ENCODE measurements at places on chromosomes 2 and 18. TPM values are rescaled to one million over a fixed set of nuclear protein-coding genes. Genes with fewer than 3 reads are reported as not detected.

OR6B2 gene
- not detected for polyA plus RNA-seq

ITGB6 gene
- polyA plus RNA-seq = 0.28 TPM

GRHL1 gene
- 0.57 TPM for polyA plus RNA-seq

LBX2 gene
- 0.27 TPM for polyA plus RNA-seq

SLC9A2 gene
- polyA plus RNA-seq = 0.08 TPM

COPS8 gene
- 231 TPM for polyA plus RNA-seq

SLC4A3 gene
- 250 TPM for polyA plus RNA-seq

IL1A gene
- not detected for polyA plus RNA-seq

KIAA1328 gene
- 3.5 TPM for polyA plus RNA-seq

EML6 gene
- polyA plus RNA-seq = 0.91 TPM

CDH2 gene
- 62.5 TPM for polyA plus RNA-seq

CCDC74A gene
- polyA plus RNA-seq = 1.1 TPM

PLEK gene
- polyA plus RNA-seq = 1.5 TPM

MEP1B gene
- not detected for polyA plus RNA-seq

GAD1 gene
- polyA plus RNA-seq = 0.04 TPM

VRK2 gene
- 8.0 TPM for polyA plus RNA-seq

SERPINB4 gene
- 0.85 TPM for polyA plus RNA-seq

FOXD4L1 gene
- polyA plus RNA-seq = 0.08 TPM

FTCDNL1 gene
- polyA plus RNA-seq = 0.69 TPM

LRATD1 gene
- 0.46 TPM for polyA plus RNA-seq

SRD5A2 gene
- not detected for polyA plus RNA-seq

NHEJ1 gene
- 3.7 TPM for polyA plus RNA-seq

TMEFF2 gene
- 0.08 TPM for polyA plus RNA-seq

CGREF1 gene
- polyA plus RNA-seq = 0.99 TPM

IL1B gene
- polyA plus RNA-seq = 0.49 TPM

IL36A gene
- not detected for polyA plus RNA-seq

MYOM1 gene
- polyA plus RNA-seq = 112 TPM

TBR1 gene
- polyA plus RNA-seq = not detected

GPAT2 gene
- polyA plus RNA-seq = 2.1 TPM

UGT1A9 gene
- not detected for polyA plus RNA-seq

ANTXR1 gene
- polyA plus RNA-seq = 26.3 TPM

FIGN gene
- polyA plus RNA-seq = 6.2 TPM

LIMS3 gene
- 0.61 TPM for polyA plus RNA-seq

PJVK gene
- polyA plus RNA-seq = 0.58 TPM

CCL20 gene
- 1.1 TPM for polyA plus RNA-seq

TXNDC2 gene
- polyA plus RNA-seq = not detected

LOXHD1 gene
- polyA plus RNA-seq = 0.72 TPM

ANKRD30BL gene
- not detected for polyA plus RNA-seq

LRRC30 gene
- not detected for polyA plus RNA-seq

CNNM4 gene
- polyA plus RNA-seq = 12.7 TPM

AKAIN1 gene
- not detected for polyA plus RNA-seq

RAB12 gene
- 62.9 TPM for polyA plus RNA-seq

CHN1 gene
- polyA plus RNA-seq = 6.9 TPM

ACOXL gene
- not detected for polyA plus RNA-seq

AGXT gene
- not detected for polyA plus RNA-seq

BMPR2 gene
- polyA plus RNA-seq = 9.0 TPM

NEU4 gene
- polyA plus RNA-seq = 0.50 TPM

PSTPIP2 gene
- 0.65 TPM for polyA plus RNA-seq

LRP2 gene
- not detected for polyA plus RNA-seq

KYNU gene
- polyA plus RNA-seq = 0.69 TPM

DCDC2C gene
- polyA plus RNA-seq = not detected

SLC23A3 gene
- polyA plus RNA-seq = 0.17 TPM

ZNG1B gene
- polyA plus RNA-seq = 27.0 TPM

IKZF2 gene
- 0.84 TPM for polyA plus RNA-seq

ABCG8 gene
- not detected for polyA plus RNA-seq

LYPD6B gene
- not detected for polyA plus RNA-seq

SETBP1 gene
- 1.2 TPM for polyA plus RNA-seq

HJURP gene
- polyA plus RNA-seq = 0.10 TPM
